AG04449 (cell line): ENCODE measurements at places on chromosomes 1 and 21.
A peak's percentile ranks its signal among the peaks of the same experiment; 100 is the strongest.

DNA sequence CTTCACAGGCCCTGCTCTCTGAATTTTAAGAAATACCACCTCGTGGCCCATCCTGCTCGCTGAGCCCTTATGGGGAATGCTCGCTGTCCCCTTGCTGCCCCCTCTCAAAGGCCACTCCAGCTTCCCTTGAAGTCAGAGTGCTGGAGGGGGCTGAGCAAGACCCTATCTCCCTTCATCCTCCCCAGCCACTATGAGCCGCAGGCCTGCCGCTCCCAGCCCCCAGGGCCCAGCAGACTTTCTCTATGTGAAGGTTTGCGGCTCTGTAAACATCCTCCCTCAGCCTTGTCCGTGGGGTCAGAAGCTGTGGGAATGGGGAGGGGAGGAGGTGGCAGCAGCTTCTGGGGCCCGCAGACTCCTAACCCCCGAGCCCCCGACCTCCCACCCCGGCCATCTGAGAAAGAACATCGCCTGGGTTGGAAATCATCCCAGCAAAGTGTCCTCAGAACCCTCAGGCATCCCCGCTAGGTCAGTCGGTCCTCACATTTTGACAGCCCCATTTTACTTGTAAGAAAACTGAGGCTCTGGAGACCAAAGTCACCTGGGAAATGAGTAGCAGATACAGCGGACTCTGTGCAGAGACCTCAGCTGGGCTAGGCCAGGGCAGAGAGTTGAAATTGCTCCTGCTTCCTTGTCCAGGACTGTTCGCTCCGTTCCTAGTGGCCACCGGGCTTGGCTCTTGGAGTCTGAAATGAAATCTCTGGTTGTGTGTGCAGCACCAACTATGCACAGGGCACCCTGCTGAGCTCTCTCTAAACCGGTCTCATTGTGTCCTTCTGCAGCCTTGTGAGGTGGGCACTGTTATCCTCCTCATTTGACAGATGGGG is 4.4 kb downstream of the KCNQ4 start:
- no peak for DNase-seq

- DNase-seq: no peak
These were observed 121.7 kb upstream of the PRDX6 start for GRCh38 chr1:173355281-173356031.

- no peak for DNase-seq
These were observed 5.8 kb downstream of the PRKCZ start for GRCh38 chr1:2055911-2056575.

DNA sequence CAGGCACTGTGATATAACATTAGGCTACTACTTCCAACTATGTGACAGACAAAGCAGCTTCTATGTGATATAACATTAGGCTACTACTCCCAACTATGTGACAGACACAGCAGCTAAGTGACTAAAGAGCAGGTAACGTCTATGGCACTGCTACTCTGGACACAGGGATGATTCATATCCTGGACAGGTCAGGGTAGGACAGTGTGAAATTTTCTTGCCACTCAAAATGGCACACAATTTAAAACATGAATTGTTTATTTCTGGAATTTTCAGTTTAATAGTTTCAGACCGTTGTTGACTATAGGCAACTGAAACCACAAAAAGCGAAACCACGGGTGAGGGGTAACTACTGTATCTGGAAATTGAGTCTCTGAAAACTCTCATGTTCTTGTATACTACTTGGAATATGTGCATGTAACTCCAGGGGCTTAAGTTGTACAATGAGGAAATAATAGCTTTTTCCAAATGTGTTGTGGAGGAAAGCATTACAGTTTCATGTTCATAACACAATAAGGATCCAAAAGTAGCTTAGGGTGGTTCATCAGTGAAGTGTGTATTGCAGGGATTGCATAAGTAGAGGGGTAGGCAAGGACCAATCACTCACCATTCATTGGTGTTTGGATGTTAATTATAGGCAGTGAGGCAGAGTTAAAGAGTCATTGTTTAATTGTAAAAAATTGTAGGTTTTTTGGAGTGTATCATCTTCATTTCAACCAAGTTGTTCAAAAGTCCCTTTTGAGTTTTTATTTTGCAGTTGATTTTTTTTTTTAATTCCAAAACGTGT is 5.3 kb downstream of the DTL start:
- DNase-seq: no peak

DNA sequence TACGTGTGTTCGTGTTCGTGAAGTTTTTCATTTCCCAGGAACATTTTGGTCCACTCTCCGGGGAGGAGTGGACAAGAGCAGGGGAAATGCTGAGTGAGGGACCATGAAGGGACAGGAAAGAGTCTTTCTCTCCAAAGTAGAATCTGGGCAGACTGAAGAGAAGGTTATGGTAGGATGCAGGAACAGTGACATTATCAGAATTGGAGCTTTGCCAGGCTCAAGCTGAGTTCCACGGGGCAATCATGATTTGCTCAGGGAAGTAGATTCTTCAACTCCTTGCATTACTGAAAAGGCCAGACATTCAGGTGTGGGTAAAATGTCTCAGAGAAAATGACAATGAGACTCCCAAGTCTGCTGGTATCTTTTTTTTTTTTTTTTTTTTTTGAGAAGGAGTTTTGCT is 16.6 kb downstream of the ATP1A4 start:
- DNase-seq: no peak

DNA sequence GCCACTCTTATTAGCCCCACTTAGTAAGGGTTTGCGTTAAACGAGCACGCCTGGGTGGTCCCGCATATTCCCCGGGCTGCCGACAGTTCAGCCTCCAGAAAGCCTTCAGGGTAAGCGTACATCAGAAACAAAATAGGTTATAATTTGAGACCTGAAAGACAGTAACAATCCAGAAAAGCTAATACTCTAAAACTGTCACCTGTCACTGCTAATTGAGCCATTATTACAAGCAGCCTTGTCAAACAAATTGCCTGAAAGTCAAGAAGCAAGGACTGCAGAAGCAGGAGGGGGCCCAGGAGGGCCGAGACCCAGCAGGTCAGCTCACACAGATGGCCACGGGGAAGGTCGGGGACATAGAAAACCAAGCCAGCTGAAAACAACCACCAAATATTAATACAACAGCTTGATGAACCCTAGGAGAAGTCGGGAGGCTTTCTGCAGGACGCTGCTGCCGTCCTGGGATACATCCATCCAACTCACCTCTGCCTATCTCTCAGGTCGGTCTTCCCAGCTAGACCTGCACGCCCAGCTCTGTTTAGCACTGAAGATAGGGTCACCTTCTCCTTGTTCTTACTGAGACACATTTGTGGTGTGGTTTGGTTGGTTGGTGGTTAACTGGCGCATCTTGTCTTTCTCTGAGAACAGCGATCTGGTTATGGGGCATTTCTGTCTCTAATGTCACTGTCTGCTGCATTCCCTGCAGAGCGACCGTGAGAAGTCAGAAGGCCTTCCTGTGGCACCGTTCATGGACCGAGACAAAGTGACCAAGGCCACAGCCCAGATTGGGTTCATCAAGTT is 110.8 kb downstream of the WDR4 start:
- no peak for DNase-seq

DNA sequence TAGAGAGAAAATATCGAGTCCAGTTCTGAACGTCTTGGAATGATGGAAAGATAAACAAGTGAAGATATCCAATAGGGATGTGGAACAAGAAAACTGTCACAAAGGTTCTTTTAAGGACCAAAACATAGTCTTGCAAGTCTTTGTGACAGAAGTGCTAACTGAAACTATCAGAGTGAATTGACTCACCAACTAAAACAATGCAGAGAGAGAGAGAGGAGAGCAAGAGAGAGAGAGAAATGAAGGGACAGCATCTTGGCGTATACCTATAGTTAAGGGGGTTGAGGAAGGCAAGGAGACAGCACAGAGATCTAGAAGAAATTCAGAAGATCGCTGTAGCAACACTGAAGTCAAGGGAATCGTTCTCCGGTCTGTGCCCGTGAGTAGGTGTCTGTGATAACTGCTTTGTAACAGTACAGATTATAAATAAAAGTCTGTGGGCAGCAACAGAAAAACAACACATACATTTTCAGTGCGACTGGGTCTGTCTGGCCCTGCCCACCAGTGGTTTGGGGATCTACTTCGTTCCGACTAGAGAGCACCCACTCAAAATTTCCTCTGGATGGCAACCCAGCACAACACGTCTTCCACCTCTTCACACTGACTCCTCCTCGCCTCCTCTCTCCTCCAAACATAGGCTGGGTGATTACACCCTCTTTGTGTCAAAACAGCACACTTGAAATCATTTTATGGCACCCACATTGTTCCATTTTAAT is 4.8 kb upstream of the COA6 start:
- DNase-seq: no peak

GRCh38 chr1:196997423-196997822 is 20.1 kb downstream of the CFHR5 start:
- DNase-seq: peak; percentile 54
